Astrocyte (in vitro differentiated cells and primary cell): ENCODE measurements at places on chromosomes 6 and 20.

- no peak for DNase-seq
Observed at GRCh38 chr6:163836876-163837690, 422.6 kb downstream of the QKI start.

GRCh38 chr6:142187209-142187608, 40.1 kb downstream of the VTA1 start:
- peak; percentile 56 for DNase-seq

GRCh38 chr6:169700296-169700695, 1.5 kb downstream of the WDR27 start:
- peak; percentile 57 for DNase-seq

DNA sequence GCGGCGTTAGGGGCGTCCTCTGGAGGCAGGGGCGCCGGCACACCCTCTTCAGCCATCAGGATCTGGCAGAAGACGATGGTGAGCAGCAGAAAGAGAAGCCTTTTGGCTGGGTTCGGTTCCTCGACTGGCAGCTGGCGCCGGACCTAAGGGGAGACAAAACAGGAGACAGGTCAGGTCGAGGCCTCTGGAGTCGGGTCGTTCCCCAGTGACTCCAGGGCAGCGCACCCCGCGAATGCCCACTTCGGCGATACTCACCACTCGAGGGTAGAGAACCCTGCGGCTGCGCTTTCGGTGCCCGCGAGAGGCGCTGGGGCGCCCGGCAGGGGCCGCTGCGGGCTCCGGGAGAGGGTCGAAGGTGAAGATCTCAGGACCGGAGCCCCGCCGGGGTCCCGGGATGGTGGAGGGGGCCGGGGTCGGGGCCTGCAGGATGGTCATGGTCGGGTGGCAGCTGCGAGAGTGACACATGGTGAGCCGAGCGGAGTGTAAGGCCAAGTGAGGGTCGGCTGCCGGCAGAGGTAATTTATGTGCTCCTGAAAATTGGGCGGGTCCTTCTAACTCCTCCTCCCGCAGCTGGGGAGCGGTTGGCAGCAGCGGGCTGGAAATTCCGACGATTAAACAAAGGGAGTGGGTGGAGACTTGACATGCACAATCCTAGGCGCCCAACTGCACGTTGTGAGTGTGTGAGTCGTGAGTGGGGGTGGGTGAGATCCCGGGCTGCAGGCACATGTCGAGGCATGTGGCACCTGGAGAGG, at the start of gene IER3:
IER3 (minus strand) TSS at position 494 of the 752 bp plus-strand sequence; CDS start at position 465, 29 bp downstream.
- DNase-seq = peak; percentile 90

- no peak for DNase-seq
Observed at GRCh38 chr6:71103130-71103529, 146.3 kb upstream of the B3GAT2 start.

GRCh38 chr6:42690151-42690702, 32.2 kb downstream of the PRPH2 start:
- no peak for DNase-seq

DNA sequence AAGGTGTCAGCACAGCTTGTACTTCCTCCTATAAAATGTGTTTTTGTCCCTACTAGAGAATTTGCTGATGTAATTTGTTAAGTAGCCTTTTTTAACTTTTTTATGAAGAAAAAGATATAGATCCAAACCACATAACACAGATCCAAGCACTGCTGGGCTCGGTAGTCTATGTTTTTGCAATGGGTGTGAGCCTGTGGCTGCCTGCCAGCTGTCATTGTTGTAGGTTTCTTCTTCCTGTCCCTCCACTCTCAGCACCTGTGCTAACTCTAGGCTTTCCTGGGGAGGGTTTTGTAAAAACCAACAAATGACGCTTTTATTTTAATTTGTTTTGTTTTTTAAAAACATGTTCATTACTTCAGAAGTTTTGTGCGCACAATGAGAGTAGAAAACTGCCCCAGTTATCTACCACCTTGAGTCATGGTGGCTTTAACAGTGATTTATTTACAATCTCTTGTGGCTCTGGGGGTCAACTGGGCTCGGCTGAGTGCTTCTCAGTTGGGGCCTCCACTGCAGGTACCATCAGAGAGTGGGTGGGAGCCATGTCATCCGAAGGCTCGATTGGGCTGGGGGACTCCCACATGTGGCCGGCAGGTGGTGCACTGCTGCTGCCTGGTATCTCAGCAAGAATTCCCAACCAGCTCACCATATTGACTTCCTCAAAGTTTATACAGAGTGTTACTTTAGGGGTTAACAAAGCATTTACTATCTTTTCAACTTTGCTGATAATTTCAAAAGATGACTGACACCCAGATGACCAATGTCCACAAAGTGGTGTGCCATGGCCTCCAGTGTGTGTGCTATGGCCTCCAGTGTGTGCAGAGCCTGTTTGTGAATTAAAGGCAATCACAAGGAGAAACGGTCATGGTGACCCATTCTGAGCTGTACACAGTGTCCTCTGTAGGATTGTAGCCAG, 3.0 kb upstream of the CCR6 start:
- no peak for DNase-seq

GRCh38 chr20:62553136-62553837, 77.5 kb upstream of the GATA5 start:
- no peak for DNase-seq

DNA sequence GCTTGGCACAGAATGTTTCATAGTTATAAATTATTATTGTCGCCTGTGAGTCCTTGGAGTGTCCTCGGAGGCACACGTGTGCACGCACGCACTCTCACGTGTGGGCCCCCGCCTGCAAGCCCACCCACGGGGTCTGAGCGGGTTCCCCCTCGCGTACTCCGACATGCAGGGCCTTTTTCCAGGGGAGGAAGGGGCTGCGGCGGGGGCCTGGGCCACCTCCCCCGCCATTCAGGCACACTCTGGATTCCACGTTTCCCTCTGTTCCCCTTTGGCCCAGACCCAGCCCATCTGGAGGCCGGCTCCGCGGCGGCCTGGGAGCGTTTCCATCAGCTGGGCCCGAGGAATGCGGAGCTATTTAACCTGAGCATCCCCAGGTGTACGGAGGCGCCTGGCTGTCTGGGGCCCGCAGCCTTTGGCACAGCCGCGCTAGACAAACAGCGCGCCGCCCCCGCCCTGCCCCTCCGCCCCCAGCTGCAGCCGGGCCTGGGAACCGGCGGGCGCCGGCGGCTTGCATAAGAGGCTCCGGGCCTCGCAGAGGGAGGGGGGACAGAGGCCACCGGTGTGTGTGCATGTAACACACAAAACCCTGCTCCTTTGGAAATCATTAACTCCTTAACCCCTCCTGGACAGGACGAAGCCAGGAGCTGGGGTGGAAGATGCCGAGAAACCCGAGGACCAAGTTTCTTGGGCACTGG, 3.3 kb downstream of the ID1 start:
- peak; percentile 70 for DNase-seq

DNA sequence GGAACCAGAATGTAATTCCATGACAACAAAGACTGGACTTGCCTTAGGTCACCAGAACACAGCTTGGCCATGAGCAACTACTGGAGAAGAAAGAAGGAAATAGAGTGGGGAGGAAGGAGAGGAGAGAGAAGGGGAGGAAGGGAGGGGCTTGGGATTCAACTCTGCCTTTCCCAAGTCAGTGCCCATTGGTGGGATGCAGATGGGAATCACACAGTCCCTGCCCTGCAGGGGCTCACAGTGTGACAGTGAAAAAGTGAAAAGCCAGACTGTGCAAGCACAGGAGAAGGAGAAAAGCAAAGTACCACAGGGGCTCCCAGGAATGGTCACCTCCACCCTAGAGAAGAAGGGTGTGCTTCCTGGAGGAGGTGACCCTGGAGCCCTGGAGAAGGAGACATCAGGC, 14.0 kb downstream of the RIMS4 start:
- no peak for DNase-seq

GRCh38 chr6:85677234-85677956, 34.7 kb upstream of the SYNCRIP start:
- DNase-seq = no peak

DNA sequence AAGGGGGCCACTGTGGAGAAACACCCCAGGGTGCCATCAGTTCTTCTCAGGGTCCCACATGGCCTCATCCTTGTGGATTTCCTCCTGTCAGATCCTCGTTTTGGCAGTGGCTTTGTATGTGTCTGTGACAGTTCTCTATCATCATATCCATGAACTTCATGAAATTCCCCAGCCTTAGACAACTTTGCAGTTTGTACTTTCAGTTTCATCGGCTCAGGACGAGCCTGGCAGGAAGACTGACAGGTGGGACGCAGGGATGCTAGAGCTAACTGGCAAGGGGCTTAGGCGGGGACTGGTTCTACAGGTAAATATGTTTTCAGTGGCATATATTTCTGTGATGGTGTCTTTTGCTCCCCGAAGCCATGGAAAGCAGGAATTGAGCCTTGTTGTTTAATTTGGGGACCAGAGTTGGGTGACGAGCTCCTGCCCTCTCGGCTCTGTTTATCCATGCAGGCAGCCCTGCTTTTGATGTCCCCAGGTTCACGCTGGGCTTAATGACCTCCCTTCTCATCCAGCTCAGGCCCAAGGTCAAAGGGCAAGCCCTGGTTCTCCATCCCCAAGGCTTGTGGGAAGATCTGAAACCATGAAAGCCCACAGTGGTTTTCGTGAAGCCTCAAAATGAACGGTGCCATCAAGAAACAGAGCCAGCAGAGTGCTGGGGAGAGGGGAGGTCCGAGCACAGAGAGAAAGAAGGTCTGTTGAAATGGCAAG, 11.2 kb downstream of the SDCBP2 start:
- DNase-seq = no peak

DNA sequence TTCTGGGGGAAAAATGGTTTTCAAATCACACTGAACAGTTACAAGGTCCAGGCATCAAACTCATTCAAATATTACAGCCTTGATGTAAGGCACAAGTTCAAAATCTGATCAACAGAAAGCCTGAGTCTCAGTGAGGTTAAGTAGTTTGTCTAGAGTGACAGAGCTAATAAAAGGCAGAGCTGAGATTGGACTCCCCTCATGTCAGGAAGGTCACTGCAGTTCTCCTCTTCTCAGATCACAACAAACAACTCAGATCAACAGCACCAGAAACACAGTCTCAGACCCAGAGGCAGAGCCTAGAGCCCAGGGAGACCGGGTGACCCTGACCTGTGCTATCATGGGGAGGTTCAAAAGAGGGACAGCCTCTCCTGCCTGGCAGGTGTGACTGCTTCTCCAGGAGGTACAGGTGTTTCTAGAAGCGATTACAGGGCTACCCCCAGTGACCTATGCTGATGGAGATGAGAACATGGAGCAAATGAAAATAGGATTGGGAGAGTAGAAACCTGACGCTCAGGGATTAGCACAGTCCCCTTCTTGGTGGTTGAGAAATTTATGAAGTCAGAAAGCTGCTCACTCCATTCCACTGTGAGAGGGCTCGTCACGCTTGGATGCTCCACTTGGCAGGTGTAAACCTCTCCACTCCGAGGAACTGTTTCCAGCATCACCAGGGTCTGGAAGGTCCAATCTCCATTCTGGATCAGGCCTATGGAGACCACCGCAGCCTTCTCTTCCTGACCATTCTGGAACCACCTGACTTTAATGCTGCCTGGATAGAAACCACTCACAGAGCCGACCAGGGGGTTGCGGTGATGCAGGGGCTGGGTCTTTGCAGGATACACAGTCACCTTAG, 24.3 kb upstream of the HLA-DRB5 start:
- no peak for DNase-seq

- peak; percentile 91 for DNase-seq
Observed at GRCh38 chr6:34745277-34746103, 11.8 kb upstream of the SNRPC start.

DNA sequence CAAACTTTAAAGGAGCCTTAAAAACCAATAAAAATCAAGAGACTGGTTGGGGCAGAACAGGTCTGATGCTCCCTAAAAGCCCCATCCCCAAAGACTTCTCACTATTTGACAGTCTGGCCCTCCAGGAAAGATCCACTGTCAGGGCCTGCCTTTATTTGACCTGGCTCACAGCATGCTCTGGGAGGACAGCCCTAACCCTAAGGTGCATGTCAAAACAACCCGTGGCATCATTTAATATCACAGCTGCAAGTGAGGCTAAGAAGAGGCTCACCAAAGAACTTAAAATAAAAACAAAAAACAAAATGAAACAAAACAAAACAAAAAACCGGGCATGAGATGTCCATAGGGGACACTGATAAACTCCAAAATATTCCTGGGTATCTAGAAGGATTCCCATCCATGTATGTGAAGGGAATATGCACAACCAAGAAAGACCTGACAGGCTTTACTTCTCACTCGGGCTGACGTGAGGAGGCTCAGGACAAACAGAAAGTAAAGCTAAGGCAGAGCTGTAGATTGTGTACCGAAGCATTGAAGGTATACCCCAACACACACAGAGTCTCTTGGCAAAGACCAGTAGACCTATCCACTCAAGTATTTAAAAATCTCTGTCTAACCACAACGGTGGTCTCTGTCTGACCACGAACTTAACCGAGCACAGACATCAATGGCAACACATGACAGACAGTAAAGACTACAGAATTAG, 57.3 kb downstream of the AHI1 start:
- DNase-seq = peak; percentile 16

- no peak for DNase-seq
Observed at GRCh38 chr6:142189057-142189456, 42.0 kb downstream of the VTA1 start.

DNA sequence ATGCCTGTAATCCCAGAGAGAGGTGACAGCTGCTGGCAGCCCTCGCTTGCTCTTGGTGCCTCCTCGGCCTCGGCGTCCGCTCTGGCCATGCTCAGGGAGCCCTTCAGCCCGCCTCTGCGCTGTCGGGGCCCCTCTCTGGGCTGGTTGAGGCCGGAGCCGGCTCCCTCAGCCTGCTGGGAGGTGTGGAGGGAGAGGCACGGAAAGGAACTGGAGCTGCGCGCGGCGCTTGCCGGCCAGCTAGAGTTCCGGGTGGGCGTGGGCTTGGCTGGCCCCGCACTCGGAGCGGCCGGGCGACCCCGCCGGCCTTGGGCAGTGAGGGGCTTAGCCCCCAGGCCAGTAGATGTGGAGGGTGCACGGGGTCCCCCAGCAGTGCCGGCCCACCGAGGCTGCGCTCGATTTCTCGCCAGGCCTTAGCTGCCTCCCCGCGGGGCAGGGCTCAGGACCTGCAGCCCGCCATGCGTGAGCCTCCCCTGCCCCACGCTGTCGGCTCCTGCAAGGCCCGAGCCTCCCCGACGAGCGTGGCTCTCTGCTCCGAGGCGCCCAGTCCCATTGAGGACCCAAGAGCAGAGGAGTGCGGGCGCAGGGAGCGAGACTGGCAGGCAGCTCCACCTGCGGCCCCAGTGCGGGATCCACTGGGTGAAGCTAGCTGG, 34.6 kb downstream of the C6orf52 start:
- DNase-seq = no peak

- no peak for DNase-seq
Observed at GRCh38 chr6:116189472-116189871, 63.5 kb upstream of the COL10A1 start.

- DNase-seq = no peak
Observed at GRCh38 chr6:81085431-81085790, 667.1 kb downstream of the TENT5A start.

GRCh38 chr6:29439006-29439405, at the start of gene OR10C1:
Gene OR10C1, plus strand, starts transcription at chr6:29439306. Its CDS starts 710 bp downstream, at chr6:29440016.
- no peak for DNase-seq
